ENCODE measurements at places on chromosomes 1 and 21.

GRCh38 chr1:184860985-184861754 lies 106.5 kb upstream of the EDEM3 start:
- no peak for DNase-seq

- DNase-seq = no peak
Observed at GRCh38 chr1:83508485-83509151, 490.3 kb downstream of the TTLL7 start.

- no peak for DNase-seq
Observed at GRCh38 chr1:172179918-172180317, 240.6 kb upstream of the C1orf105 start.

GRCh38 chr1:22309572-22309971 lies 142.1 kb upstream of the ZBTB40 start:
- no peak for DNase-seq

DNA sequence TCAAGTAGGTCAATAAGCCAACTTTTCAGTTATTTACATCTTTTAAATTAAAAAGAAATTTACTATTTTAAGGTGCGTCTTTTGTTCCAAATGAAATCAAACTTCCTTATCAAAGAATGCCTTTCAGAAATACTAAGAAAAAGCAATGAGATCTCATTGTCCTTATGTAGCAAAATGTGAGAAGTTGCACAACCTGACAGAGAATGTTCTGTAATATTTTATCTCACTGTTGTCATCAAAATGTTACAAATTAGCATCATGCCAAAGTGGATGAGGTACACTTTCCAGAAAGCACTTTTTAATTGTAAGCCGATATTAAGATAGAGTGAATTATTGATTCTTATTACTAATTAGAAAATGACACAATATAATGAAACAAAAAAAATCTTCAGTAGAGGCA lies 50.4 kb downstream of the KCNT2 start:
- DNase-seq = no peak

- DNase-seq = no peak
Observed at GRCh38 chr1:194114288-194114687, 927.9 kb upstream of the B3GALT2 start.

GRCh38 chr1:230240446-230241086 lies 173.5 kb downstream of the GALNT2 start:
- no peak for DNase-seq

DNA sequence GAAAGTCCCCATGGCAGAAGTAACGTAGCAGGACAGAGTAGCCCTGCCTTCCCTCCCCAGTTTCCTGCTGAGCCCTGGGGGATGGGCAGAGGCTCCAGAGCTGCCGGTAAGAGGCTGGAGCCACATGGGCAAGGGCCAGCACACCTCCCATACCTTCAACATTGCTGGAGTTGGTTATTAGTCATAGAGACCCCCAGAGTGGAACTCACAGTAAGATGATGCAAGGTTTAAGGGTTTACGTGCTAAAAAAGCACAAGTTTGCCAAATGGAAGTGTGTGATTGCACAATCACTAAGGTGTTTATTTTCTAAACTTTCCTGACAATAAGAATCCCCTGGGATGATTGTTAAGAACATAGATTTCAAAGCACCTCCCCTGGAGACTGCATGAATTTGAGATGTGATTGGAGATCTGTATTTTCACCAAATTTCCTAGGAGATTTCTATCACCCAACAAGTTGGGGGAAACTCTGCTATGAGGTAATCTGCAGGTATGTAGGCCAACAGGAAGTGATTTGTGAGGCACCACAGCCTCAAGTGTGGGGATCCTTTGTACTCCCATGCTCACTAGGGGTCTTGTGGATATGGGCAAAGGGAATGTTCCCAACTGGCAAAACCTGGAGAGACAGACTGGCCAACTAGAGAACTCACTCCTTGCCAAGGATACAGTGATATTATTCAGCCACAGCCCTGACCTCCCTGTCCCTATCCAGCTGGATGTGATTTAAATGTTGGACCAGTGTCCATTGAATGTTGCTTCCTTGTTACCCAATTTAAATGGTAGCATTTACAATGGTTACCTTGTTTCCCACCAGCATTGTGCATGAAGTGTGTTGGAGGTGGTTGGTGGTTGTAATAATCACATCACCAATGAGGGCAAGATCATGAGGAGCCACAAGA lies 37.1 kb upstream of the CSF1 start:
- DNase-seq = no peak

DNA sequence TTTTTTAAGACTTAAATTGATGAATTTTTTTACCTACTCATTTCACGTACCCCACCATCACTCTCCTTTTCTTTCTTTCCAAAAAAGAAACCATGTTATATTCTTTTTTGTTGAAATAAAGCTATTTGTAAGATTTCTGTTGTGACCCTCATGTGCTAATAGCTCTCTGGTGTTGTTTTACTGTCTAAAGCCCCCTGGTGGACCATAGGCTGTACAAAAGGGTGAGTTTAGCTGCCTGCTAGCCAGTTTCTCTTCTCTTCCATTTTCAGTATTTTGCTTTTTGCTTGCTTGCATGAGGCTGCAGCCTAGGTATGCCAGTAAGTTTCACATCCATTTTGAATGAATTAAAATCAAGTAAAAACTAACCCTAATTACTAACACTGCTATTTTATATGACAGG lies 15.6 kb upstream of the VAMP3 start:
- no peak for DNase-seq

Measured in NCI-H1092 (cell line).